ENCODE measurements at places on chromosomes 6 and 20.

DNA sequence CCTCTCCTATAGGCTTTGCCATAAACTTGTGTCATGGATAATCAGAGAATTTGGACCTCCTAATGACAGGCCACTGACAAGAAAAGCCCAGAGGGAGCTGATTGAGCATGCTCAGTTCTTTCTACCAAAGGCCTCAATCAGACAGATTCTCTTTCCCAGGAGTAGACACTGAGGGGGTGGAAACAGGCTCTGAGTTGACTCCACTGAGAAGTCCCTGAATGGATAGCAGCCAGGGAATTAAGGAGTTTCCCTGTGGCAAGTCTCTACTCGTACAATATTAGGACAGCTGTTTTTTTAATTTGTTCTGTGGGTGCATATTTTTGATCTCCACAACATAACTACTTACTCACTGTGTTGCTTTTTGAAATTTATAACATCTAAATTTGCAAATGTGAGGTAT, 63.3 kb downstream of the SLC16A10 start:
- DNase-seq, result no peak

GRCh38 chr6:52389626-52390360, 27.8 kb downstream of the PAQR8 start:
- DNase-seq, result peak; percentile 55

DNA sequence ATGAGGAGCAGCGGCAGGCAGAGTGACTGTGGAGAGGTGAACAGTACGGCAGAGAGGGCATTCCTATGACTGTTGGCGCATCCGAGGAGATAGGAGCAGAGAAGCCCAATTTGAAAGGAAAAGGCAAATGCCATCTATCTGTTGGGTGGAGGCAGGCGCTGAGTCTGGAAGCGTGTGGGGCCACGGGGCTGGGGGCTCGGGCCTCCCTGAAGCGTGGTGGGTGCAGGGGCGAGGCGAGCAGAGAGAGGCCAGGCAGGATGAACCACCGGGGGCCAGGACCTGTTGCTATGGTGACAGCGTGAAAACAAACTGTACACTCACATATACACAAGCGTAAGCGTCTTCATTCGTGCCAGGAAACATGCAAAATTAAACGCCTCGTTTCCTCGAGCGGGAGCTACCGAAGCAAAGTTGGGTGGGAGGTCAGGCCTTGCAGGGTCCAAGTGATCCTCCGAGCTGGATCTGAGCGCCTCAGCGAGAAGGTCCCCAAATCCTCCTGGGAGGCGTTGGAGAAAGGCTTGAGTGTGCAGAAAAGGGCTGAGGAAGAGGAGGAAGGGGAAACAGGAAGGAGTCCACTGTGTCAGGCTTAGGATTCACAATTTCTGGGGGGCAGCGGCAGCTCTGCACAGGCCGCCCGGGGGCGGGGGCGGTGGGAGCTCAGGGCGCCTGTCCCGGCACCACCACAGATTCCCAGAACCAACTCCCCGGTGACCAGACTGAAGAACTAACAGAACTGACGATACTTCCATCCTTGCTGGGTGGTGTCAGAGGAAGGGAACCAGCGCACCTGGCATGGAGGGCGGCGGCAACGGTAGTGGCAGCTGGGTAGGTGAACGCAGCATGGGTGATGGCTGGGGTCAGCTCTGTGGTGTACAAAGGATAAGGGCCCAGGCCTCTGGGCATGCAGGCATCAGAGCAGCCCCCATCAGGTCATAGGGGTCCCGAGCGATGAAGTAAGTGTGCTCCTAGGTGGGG, 68.2 kb downstream of the KHDC1L start:
- no peak for DNase-seq

DNA sequence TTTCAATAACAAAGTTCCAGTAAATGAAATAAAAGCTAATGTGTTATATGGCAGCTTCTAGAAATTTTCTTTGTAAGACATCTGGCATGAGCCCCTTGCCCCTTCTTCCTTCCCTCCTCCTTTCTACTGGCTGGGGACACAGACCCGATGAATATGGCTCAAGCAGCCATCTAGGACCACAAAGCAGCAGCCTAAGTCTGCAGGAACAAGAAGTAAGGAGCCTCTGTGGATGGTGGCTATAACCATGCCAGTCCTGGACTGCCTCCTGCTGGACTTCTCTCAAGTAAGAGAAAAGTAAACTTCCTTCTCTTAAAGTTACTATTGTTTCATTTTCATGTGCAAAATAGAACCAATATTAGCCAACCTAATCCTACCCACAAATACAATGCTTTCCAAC, 114.9 kb upstream of the DST start:
- no peak for DNase-seq

DNA sequence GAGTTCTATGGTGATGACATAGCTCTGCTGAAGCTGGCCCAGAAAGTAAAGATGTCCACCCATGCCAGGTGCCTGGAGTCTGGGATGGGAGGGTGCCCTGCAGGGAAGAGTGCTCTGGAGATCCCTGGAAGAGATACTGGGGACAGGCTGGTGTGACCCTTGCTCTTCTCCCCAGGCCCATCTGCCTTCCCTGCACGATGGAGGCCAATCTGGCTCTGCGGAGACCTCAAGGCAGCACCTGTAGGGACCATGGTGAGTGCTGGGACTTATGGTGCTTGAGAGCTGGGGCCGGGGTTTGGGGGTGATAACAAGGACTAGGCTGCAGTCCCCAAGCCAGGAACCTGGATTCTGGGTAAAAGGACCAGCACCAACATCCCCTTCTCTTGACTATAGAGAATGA, 2.2 kb upstream of the CFB start:
- no peak for DNase-seq

- peak; percentile 88 for DNase-seq
These were observed 26.1 kb downstream of the TTLL2 start for GRCh38 chr6:167350731-167351655.

DNA sequence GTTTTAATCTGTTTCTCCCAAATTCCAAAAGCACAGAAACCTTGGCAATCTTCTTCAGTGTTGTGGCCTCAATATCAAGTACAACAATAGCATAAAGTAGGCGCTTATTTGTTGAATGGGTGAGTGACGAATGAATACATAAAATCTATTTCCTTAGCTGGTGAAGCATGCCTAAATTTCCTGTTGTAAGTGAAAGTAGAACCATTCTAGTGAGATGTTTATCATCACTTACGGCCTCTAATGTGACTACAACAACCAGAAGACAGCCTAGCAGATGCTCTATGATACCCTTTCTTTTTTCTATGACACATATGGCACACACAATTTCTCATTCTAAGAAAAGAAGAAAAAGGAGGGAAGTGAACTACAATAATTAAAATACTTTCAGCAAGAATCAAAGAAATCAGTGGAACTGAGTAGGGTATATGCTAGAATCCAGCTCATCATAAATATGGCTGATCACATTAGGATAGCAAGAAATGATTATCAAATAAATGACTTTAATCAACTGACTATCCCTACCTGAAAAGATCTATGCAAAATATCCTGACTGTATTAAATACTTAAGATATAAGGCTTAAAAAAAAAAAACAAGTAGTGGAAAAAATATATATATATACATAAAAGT, 67.4 kb downstream of the BTBD9 start:
- DNase-seq, result no peak

GRCh38 chr20:10427060-10427692, 6.8 kb downstream of the MKKS start:
- DNase-seq, result peak; percentile 41

- DNase-seq, result no peak
These were observed 32.2 kb upstream of the NXT1 start for GRCh38 chr20:23318347-23318746.

- DNase-seq, result no peak
These were observed 371.4 kb downstream of the BTBD9 start for GRCh38 chr6:38268342-38268741.

- no peak for DNase-seq
These were observed 15.4 kb downstream of the UST start for GRCh38 chr6:148762231-148762630.

DNA sequence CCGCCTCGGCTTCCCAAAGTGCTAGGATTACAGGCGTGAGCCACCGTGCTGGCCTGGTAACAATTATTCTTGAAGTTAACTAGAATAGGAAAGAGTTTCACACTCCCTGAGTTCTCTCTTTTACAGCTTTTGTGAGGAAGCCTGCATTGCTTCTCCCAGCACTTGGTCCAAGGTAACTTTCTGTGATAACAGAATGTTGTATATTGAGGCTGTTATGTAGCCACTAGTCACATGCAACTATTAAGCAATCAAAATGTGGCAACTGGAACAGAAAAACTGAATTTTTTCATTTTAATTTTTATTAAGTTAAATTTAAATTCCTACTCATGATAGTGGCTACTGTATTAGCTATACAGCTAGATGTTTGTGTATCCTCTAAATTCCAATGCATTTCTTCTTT, 2.5 kb downstream of the TRIM38 start:
- DNase-seq, result no peak

- DNase-seq, result no peak
These were observed 12.6 kb downstream of the SYNJ2 start for GRCh38 chr6:157994125-157994795.

GRCh38 chr6:33200219-33201146, at the start of the genes RXRB and SLC39A7:
TSS of gene RXRB (minus strand) at chr6:33200665. CDS start at chr6:33200476, 189 bp downstream.
TSS of gene SLC39A7 (plus strand) at chr6:33200867. CDS start at chr6:33201246, 379 bp downstream.
- DNase-seq, result peak; percentile 99

GRCh38 chr6:33761922-33762629, 15.4 kb upstream of the IP6K3 start:
- peak; percentile 45 for DNase-seq

DNA sequence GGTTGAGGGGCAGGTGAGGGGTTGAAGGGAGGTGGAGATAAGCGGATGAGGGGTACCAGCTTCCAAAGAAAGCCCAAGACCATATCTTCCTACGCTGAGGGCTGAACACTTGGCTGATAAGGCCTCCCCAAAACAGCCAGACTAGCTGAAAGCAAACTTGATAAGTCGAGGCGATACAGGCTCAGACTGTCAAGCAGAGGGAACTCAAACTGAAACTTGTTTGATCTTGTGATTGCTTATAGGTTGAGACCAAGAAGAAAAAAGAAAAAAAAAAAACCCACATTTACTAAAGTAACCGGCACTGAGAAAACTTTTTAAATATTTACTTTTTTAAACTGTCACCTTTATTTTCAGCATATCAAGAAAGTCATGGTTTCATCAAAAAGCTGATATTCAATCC, 73.6 kb downstream of the TRERF1 start:
- peak; percentile 27 for DNase-seq

DNA sequence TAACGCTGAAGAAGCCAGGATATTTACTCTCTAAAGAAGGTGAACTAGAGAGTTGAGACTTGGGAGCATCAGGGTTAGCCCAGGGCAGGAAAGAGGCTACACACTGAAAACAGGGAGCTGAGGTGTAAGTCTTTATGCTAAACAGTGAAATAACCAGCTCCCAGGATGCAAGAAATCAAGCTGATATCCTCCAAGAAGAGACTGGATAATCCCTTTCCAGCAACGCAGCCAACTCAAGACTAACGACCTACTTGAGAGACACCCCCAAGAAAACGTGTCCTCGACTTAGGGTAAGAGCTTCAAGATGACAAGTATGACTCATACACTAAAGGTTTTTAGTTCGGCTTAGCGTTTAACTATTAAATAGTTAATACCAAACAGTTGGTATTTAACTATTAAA, 202.2 kb downstream of the TASP1 start:
- DNase-seq, result no peak

GRCh38 chr6:137798846-137799245, 68.2 kb upstream of the TNFAIP3 start:
- peak; percentile 29 for DNase-seq

DNA sequence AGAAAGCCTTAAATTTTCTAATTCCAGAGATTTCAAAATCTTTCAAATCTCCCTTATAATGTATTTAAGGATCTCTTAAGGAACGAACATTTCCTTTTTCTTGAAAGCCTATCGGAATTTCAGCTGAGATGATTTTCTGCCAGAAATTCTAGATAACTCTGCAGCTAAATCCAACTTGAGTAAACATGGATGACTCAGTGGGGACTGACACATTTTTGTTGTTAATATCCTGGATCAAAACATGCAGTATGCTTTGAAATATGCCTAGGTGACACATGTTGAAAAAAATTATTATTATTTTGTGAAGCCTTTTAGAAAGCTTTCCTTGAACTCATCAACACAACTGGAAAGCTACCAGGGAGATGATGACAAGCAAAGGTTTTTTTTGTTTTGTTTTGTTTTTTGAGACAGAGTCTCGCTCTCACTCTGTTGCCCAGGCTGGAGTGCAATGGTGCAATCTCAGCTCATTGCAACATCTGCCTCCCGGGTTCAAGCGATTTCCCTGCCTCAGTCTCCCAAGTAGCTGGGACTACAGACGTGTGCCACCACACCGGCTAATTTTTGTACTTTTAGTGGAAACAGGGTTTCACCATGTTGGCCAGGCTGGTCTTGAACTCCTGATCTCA, 140.1 kb upstream of the SNX9 start:
- no peak for DNase-seq

DNA sequence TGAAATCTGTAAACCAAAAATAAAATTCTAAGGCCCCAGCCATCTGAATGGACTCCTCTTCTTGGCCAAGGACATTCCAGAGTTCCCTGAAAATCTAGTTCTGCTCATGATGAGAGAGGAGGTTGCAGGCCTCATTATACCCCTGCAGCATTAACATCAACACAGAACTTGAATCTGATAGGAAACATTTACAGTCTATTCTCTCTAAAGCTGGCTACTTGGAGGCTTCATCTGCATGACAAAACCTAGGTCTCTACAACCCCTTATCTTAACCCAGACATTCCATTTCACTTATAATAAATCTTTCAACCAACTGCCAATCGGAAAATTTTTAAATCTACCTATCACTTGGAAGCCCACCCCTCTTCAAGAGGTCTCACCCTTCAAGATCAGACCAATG, 15.7 kb downstream of the RTN4IP1 start:
- no peak for DNase-seq

DNA sequence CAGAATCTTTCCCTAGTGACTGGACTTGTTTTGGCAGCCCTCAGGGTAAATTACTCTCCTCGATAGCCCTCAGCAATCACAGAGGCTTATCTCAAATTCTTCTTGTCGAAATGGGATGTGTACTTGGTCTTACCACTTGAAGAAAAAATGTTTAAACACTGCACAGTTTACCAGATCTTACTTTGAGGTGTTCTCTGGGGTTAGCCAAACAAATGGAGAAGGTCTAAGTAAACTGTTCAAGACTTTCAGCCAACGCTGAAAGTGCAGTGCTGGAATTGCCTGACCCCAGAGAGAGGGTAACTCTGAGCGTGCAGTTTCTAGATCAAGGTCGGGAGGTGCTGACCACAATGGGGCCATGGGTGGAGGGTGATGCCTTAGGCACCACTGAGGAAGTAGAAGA, 39.2 kb downstream of the MYLIP start:
- no peak for DNase-seq

DNA sequence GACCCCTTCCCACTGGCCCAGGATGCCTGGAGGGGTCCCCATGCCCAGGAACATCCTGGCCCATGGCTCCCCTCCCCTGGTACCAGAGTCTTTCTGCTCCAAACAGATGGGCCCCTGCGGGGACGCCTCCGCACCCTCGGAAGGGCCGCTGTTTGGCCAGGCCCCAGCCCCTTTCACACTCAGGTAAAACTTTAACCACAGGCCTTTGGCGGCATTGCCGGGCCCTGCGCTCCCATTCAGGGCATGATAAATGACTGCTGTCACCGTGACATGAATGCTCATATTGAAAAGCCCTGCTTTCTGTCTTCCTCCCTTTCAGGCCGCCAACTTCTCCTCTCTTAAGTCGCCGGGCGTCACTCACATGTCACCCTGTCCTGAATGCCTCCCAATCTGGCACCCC, 141.5 kb upstream of the TOP1 start:
- DNase-seq, result no peak

All from activated naive CD4-positive, alpha-beta T cell treated with anti-CD3 and anti-CD28 coated beads, Interleukin-2, amount 50 U/mL, for 16 hours (primary cell).